ENCODE measurements at places on chromosomes 5 and 9. TPM values are rescaled to one million over a fixed set of nuclear protein-coding genes. Genes with fewer than 3 reads are reported as not detected.

- no peak overlapping the region for H3K4me3 ChIP-seq
- no peaks in the 10 kb centered on the region for H3K36me3 ChIP-seq
- no peak for DNase-seq
- no peaks in the 10 kb centered on the region for H3K27me3 ChIP-seq
- H3K4me1 ChIP-seq, result no peaks in the 10 kb centered on the region
Measured at GRCh38 chr5:91983869-91984268, 600.8 kb upstream of the ARRDC3 start.

GRCh38 chr5:24817966-24818365 lies 173.2 kb upstream of the CDH10 start:
- H3K4me1 ChIP-seq, result no peaks in the 10 kb centered on the region
- H3K27ac ChIP-seq, result no peak overlapping the region
- H3K27me3 ChIP-seq, result no peaks in the 10 kb centered on the region
- no peak overlapping the region for H3K4me3 ChIP-seq
- no peak for DNase-seq

DNA sequence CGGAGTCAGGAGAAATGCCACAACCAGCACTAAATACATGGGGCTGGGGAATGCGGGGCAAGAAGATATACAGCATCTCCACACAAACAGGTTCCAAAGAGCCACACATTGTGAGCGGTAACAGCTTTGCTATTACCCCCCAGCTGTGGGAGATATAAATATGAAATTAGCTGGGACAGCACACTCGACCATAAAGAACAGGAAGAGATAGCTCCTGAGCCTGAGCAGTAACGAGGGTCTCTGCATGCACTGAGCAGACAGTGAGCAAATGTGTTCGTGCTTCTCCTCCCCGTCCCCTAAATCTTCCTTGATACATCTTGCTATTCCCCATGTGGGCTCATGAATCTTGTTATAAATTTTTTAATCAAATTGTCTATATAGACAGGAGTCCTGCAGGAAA lies 53.1 kb downstream of the ADAMTS2 start:
- no peak for DNase-seq
- no peak overlapping the region for H3K27ac ChIP-seq
- H3K27me3 ChIP-seq, result no peaks in the 10 kb centered on the region
- H3K4me3 ChIP-seq, result no peak overlapping the region
- H3K36me3 ChIP-seq, result no peaks in the 10 kb centered on the region

GRCh38 chr5:108606185-108606584 lies 141.5 kb upstream of the FER start:
- no peak for DNase-seq
- H3K27ac ChIP-seq, result no peak overlapping the region
- no peaks in the 10 kb centered on the region for H3K36me3 ChIP-seq
- no peaks in the 10 kb centered on the region for H3K4me1 ChIP-seq
- no peak overlapping the region for H3K4me3 ChIP-seq

DNA sequence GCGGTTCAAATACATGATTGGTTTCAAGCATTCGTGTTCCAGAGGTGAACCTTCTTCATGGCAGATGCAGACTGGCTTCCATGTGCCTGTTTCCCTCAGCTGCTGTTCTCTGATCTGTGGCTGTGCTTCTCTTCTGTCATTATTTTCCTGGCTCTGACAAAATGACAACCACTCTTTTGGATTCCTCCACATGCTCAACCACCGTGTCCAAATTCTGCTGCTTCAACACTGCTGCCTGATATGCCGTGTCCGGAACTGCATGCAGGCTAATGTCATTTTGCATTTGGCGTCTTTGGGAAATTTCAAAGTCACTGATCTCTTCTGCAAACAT lies 368.7 kb upstream of the ZNF608 start:
- H3K27ac ChIP-seq, result no peak overlapping the region
- peak; percentile 37 for DNase-seq
- H3K4me1 ChIP-seq, result no peaks in the 10 kb centered on the region
- no peaks in the 10 kb centered on the region for H3K27me3 ChIP-seq

DNA sequence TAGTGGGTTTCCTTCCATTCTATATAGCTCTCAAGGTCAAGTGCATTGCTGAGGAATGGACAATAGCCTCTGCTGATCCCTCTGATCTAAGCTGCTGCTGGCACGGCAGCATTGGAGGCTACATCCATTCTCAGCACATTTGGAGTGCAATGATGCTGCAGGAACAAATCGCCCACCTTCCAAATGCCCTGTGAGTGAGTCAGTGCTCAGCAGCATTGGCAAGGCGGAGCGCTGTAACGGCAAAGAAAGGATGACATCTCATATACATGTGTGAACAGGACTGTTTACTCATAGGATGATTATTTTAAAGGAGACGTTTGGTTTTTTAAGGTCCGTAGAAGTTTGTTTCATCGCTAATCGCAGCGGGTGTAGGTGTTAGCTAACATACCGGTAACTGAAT lies 408.7 kb downstream of the ARHGEF28 start:
- peaks cover 4% of the 10 kb centered on the region for H3K27me3 ChIP-seq
- no peak overlapping the region for H3K27ac ChIP-seq
- H3K4me3 ChIP-seq, result no peak overlapping the region
- no peak for DNase-seq
- H3K4me1 ChIP-seq, result no peaks in the 10 kb centered on the region

DNA sequence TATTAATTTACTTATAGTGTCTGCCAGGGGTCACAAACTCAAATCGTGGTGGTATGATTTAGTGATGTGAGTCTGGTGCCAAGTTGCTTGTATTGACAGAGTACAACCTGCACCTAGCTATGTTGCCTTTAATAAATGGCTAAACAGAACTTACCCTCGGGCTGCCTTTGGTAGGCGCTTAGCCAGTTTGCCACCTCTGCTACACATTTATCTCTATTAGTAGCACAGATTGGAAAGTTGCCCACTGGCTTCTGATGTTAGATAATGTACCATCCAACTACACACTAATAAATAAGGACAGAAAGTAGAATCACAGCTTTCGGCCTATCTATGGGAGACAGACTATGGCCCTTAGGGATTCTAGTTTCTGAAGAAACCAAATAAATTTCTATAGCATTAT lies 368.4 kb downstream of the MAN2A1 start:
- no peak overlapping the region for H3K27ac ChIP-seq
- H3K4me3 ChIP-seq, result no peak overlapping the region
- DNase-seq, result no peak
- peaks cover 21% of the 10 kb centered on the region for H3K4me1 ChIP-seq
- H3K27me3 ChIP-seq, result no peaks in the 10 kb centered on the region

DNA sequence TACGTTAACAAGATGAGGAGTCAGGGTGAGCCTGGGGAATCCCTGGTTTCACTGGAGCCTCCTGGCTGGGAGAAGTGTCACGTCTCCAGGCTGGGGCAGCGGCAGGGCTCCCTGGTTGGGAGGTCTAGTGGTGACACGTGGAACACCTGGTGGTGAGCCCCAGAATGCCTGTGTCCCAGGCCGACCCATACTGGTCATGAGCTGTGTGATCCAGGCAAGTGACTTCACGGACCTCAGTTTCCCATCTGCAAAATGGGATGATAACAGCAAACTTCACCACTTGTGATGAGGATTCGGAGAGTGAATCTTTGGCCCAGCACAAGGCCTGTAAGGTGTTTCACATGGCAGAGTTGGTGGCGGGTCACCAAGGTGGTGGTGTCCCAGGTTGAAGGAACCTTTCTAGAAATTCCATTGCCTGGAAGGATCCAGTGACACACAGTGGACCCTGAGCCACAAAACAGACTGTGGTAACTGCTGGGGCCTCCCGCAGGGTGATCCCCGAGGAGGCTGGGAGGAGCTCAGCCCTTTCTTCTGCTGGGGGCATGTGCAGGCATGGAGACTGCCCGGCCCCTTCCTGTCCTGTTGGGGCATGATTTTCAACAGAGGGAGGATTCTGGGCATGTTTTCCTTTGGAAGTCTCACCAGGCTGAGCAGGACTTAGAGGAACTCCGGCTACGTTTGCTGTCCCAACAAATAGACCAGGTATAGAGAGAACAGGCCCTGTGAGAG lies 153.9 kb upstream of the IER5L start:
- H3K27ac ChIP-seq, result no peak overlapping the region
- peaks cover 3% of the 10 kb centered on the region for H3K27me3 ChIP-seq
- no peaks in the 10 kb centered on the region for H3K36me3 ChIP-seq
- H3K4me3 ChIP-seq, result no peak overlapping the region
- peaks cover 26% of the 10 kb centered on the region for H3K4me1 ChIP-seq

- DNase-seq, result no peak
- no peak overlapping the region for H3K27ac ChIP-seq
- no peaks in the 10 kb centered on the region for H3K27me3 ChIP-seq
Measured at GRCh38 chr9:117435630-117436261, 20.9 kb upstream of the ASTN2 start.

- peaks cover 5% of the 10 kb centered on the region for H3K4me1 ChIP-seq
- DNase-seq, result no peak
- peaks cover 15% of the 10 kb centered on the region for H3K36me3 ChIP-seq
- no peak overlapping the region for H3K4me3 ChIP-seq
- H3K27ac ChIP-seq, result no peak overlapping the region
- H3K27me3 ChIP-seq, result no peaks in the 10 kb centered on the region
Measured at GRCh38 chr9:95017661-95018060, 291.2 kb downstream of the AOPEP start.

- no peak overlapping the region for H3K4me3 ChIP-seq
- no peaks in the 10 kb centered on the region for H3K27me3 ChIP-seq
- no peaks in the 10 kb centered on the region for H3K36me3 ChIP-seq
- no peak overlapping the region for H3K27ac ChIP-seq
Measured at GRCh38 chr9:9998491-9999287, 614.1 kb downstream of the PTPRD start.

GRCh38 chr9:94160594-94161501 lies 76.6 kb downstream of the PTPDC1 start:
- peaks cover 12% of the 10 kb centered on the region for H3K4me1 ChIP-seq
- H3K27me3 ChIP-seq, result peaks cover 1% of the 10 kb centered on the region
- no peak overlapping the region for H3K4me3 ChIP-seq

DNA sequence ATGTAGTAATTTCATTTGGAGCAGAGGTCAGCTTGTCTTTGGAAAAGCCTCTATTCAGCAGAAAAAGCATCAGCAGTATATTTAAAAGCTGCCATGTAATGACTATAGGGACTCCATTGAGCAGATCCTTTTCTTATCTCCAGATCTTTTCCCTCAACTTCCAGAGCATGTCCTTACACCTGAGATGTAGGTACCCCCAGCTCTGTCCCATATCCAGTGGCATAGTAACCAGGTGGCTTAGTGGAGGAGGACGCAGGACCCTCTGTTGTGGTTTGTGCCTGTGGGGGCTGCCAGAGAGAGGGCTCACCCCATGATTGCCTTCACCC lies 61.5 kb downstream of the RCL1 start:
- peak overlapping the region; percentile 5 for H3K27ac ChIP-seq
- no peaks in the 10 kb centered on the region for H3K27me3 ChIP-seq
- no peak for DNase-seq

GRCh38 chr5:172685091-172685490 lies 44.0 kb downstream of the NEURL1B start:
- H3K4me1 ChIP-seq, result peaks cover 11% of the 10 kb centered on the region
- no peak overlapping the region for H3K27ac ChIP-seq
- H3K36me3 ChIP-seq, result no peaks in the 10 kb centered on the region
- peaks cover 19% of the 10 kb centered on the region for H3K27me3 ChIP-seq
- no peak for DNase-seq

- H3K27ac ChIP-seq, result no peak overlapping the region
- H3K36me3 ChIP-seq, result no peaks in the 10 kb centered on the region
- peaks cover 37% of the 10 kb centered on the region for H3K27me3 ChIP-seq
Measured at GRCh38 chr9:126945682-126946081, 31.1 kb downstream of the RALGPS1 start.

GRCh38 chr5:136149891-136150290 lies 17.2 kb downstream of the SMAD5 start:
- H3K4me1 ChIP-seq, result peaks cover 3% of the 10 kb centered on the region
- H3K36me3 ChIP-seq, result peaks cover 5% of the 10 kb centered on the region
- H3K27ac ChIP-seq, result no peak overlapping the region
- no peaks in the 10 kb centered on the region for H3K27me3 ChIP-seq
- H3K4me3 ChIP-seq, result no peak overlapping the region
- no peak for DNase-seq

- no peak overlapping the region for H3K4me3 ChIP-seq
- H3K36me3 ChIP-seq, result no peaks in the 10 kb centered on the region
- H3K27ac ChIP-seq, result peak overlapping the region; percentile 32
Measured at GRCh38 chr9:104980039-104980654, 52.2 kb upstream of the ABCA1 start.

DNA sequence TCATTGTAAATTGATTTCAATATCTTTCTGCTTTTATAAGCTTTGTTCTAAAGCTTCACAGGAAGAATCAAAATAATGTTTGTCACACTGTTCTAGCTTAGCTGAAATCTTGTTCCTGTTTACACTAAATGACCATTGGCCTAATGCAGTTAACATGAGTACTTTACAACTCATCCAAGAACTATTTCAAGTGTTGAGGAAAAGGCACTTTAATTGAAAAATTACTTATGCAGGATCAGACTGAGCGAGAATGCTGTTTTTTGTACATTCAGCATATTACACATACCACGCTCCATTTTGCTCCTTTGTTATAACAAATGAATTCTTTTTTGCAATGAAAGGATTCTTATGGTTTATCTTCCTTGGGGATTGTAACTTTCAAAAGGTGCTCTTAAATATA lies 22.4 kb upstream of the SMIM15 start:
- no peak for DNase-seq
- no peaks in the 10 kb centered on the region for H3K36me3 ChIP-seq
- H3K27ac ChIP-seq, result no peak overlapping the region
- peaks cover 5% of the 10 kb centered on the region for H3K4me1 ChIP-seq

DNA sequence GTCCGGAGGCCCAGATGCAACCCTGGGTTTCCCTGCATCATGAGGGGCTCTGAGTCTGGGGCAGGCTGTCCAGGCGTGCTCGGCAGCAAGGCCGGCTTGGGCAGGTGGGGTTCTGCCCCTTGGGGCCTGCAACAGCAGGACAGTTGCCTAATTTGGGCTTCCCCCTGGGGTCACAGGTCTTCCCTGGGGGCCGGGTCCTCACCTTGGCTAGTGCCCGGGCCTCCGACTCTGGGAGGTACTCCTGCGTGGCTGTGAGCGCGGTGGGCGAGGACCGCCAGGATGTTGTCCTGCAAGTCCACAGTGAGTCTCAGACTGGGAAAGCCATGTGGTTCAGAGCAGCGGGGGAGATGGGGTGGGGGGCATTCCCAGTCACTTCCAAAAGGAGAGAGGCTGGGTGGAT lies 82.1 kb upstream of the ASS1 start:
- peaks cover 2% of the 10 kb centered on the region for H3K27me3 ChIP-seq
- H3K4me3 ChIP-seq, result no peak overlapping the region
- no peaks in the 10 kb centered on the region for H3K36me3 ChIP-seq
- DNase-seq, result no peak
- no peaks in the 10 kb centered on the region for H3K4me1 ChIP-seq
- H3K27ac ChIP-seq, result no peak overlapping the region

GRCh38 chr5:74915488-74915887 lies 49.3 kb upstream of the FAM169A start:
- H3K36me3 ChIP-seq, result no peaks in the 10 kb centered on the region
- H3K4me3 ChIP-seq, result no peak overlapping the region
- H3K4me1 ChIP-seq, result no peaks in the 10 kb centered on the region
- DNase-seq, result no peak
- H3K27me3 ChIP-seq, result peaks cover 2% of the 10 kb centered on the region
- no peak overlapping the region for H3K27ac ChIP-seq

GDNF gene
- 0.38 TPM for total RNA-seq

FOXD4L4 gene
- not detected for total RNA-seq

SPINK5 gene
- total RNA-seq, result not detected

CD72 gene
- 8.1 TPM for total RNA-seq

DRD1 gene
- total RNA-seq, result not detected

NME5 gene
- not detected for total RNA-seq

HAUS6 gene
- 32.2 TPM for total RNA-seq

CPLANE1 gene
- 7.6 TPM for total RNA-seq

OCLN gene
- 0.12 TPM for total RNA-seq

IL3 gene
- total RNA-seq, result 71.3 TPM

SOHLH1 gene
- not detected for total RNA-seq

All from activated CD4-positive, alpha-beta T cell treated with anti-CD3 and anti-CD28 coated beads, Interleukin-2, amount 10 ng/mL, durations not matched to agents 24 days and 14 days (primary cell).